ENCODE measurements at places on chromosomes 3 and 15.
A peak's percentile ranks its signal among the peaks of the same experiment; 100 is the strongest.

DNA sequence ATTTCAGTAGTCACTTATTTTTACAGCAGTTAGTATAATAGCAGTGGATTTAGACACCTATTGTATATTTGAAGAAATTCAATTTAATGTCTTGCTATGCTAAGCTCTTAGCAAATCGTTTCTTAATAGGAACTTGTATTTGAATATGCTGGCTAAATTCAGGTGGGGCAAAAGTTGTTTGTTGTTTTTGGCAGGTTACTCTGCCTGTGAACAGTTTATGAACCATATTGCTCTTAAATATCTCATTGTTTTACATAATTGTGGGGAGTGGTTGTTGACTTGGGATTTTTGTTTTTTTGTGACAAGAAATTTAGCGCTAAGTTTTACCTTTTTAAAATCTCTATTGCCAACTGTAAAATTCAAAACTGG is 43.4 kb downstream of the NR2C2 start:
- no peak for DNase-seq

DNA sequence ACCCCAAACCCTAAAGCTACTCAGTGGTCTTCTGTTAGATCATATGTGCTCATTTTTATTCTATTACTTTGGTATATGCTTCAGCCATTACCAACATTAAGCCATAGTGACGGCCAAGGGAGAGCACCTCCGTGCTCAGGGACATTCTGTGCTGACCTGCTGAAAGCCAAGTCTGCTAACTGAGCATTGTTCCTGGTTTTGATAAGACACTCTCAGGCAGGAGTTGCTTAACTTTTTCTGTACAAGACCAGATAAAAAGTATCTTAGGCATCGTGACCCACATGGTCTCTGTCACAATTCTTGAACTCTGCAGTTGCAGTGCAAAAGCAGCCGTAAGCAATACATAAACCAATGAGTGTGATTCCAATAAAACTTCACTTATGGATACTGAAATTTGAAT is 100.6 kb downstream of the KLHL25 start:
- no peak for DNase-seq

- peak; percentile 63 for DNase-seq
Observed at GRCh38 chr3:40690749-40691451, 166.1 kb downstream of the ZNF621 start.

DNA sequence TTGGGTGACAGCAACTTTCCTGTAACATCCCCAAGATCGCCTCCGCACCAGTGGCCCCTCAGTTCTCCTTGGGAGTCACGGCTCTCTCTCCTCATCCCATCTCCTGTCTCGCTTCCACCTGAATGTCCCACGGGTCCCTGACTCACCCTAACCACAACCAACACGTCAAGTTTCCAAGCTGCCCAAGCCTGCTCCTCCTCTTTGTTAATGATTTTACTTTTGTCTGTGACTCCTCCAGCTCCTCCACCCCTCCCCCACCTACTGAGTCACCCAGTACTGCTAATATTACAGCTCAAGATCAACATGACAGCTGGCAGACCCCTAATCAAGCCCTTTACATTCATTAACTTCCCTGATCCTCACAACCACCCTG is 39.3 kb downstream of the BDH1 start:
- no peak for DNase-seq

- DNase-seq: no peak
Observed at GRCh38 chr3:147407114-147407497, 763 bp upstream of the ZIC4 start.

GRCh38 chr3:37680401-37680800 is 181.3 kb upstream of the CTDSPL start:
- DNase-seq: no peak

- no peak for DNase-seq
Observed at GRCh38 chr3:184773283-184774186, 38.4 kb upstream of the VPS8 start.

DNA sequence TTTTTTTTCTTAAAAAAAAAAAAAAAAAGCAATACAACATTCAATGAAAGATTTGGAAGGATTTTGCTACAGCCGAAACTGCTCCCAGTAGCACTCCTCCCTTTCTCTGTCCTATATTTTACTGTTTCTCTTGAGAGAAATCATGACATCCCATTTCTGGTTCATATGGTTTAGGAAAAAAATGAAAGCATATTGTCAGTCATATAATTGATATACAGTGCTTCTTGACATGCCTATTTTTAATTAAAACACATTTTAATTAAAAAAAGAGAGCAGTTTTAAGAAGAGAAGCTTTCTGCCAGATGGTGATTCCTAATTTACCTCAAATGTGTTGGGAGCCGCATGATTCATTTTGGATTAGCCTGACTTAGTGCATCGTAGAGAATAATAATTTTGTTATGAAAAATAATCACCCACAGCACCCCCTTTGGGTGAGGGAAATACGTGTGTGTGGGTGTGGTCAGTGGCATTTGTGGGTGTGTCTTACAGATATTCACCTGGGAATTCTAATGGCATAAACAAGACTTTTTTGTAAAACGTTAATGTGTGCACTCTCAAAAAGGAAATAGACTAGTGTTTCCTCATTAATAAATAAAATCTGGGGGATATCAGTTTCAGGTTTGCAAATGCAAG is 544.5 kb downstream of the MFSD1 start:
- DNase-seq: peak; percentile 12
